ELR (cell line): ENCODE measurements at places on chromosomes 16 and 17.

DNA sequence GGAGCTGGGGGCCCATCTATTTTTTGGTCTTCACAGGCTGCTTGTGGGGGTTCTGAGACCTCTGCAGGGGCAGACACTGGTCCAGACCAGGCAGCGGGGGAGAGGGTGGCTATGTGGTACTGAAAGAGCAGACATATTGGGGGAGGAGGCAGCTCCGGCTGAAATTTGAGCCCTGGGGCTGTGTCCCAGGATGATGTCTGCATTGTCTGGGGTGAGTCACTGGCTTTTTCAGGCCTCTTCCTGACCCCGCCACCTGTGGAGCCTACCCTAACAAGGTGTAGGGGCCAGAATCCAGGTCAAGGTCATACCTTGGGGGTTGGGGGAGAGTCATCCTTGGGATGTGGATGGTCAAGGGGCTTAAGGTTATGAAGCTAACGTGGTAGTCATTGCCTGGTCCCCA lies 2.4 kb downstream of the CORO6 start:
- peak; percentile 71 for DNase-seq

- DNase-seq = peak; percentile 52
Measured at GRCh38 chr17:57834146-57834741, 15.6 kb downstream of the MRPS23 start.

DNA sequence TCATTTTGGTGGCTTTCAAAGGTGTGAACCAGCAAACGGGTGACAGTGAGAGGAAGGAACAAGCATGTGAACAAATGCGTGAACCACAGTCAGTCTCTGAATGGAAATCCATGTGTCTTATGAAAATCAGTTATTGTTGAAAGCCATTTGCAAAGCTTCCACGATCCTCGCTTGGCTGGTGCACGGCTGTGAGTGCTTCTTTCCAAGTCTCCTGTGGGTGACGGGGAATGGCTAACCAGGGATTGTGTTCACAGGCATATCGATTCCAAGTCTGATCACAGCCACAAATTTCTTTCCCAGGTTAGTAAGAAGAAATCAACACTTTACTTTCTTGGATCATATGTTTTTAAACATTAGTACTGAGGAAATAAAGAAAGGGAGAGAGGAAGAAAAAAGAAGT lies 556.9 kb upstream of the RBFOX1 start:
- no peak for DNase-seq

GRCh38 chr17:75695830-75696271 lies 25.4 kb upstream of the ITGB4 start:
- DNase-seq = no peak

- DNase-seq = no peak
Measured at GRCh38 chr16:86610779-86611524, 32.6 kb downstream of the FOXL1 start.

DNA sequence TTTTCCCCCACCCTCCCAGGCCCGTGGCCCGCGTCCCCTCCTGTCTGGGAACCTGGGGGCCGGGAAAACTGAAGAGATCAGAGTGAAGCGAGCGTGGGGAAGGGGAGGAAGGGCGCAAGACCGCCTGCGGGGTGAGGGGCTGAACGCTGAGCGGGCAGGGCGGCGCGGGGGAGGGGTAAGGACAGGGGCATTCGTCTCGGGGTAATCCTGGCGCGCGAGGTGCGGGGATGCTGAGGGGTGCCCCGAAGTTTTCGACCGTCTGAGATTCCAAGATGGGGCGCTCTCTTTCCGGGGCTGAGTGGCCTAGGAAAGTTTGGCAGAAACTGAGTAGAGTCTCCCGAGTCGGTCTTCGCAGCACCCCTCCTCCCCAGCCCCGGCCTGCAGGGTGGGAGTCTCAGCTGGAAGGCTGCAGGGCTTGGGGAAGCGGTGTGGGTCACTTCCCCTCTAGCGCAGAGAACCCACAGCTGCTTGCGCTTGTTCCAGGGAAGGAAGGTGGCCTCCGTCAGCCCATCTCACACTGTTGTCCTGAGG lies 555 bp downstream of the TTYH2 start:
- DNase-seq = no peak

DNA sequence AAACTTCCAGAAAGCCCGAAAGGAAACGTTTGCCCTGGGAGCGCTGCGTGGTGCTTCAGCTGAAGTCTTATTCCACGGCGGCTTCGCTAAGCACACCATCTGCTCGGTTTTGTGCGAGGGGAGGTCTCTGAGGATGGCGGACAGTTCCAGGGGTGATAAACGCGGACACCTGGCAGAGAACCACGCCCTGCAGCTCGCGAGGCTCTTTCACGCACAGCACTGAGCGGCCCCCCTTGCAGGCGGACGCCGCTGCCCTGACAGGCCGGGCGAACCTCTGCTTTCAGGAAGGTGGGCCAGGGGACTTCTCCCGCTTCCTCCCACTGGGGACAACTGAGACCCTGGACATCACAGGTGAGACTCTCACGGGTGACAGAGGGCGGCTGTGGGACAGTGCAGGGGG lies 3.7 kb downstream of the MVD start:
- no peak for DNase-seq

DNA sequence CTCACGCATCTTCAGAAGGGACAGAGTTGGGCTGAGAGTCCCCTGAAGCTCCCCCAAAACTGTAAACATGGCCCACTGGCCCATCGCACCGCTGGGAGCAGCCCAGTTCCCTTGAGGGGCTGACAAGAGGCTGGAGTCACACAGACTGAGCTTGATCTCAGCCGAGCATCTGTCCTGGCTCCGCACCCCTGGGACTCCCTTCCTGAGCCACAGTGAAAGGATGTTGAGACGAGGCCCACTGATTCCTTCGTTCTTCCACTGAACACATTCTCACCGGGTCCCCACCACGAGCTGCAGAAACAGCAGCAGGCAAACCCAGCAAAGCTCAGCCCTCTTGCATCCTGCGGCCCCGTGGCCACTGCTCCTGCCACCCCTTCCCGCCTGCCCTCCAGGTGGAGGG lies 145.9 kb upstream of the CIBAR2 start:
- DNase-seq = no peak

DNA sequence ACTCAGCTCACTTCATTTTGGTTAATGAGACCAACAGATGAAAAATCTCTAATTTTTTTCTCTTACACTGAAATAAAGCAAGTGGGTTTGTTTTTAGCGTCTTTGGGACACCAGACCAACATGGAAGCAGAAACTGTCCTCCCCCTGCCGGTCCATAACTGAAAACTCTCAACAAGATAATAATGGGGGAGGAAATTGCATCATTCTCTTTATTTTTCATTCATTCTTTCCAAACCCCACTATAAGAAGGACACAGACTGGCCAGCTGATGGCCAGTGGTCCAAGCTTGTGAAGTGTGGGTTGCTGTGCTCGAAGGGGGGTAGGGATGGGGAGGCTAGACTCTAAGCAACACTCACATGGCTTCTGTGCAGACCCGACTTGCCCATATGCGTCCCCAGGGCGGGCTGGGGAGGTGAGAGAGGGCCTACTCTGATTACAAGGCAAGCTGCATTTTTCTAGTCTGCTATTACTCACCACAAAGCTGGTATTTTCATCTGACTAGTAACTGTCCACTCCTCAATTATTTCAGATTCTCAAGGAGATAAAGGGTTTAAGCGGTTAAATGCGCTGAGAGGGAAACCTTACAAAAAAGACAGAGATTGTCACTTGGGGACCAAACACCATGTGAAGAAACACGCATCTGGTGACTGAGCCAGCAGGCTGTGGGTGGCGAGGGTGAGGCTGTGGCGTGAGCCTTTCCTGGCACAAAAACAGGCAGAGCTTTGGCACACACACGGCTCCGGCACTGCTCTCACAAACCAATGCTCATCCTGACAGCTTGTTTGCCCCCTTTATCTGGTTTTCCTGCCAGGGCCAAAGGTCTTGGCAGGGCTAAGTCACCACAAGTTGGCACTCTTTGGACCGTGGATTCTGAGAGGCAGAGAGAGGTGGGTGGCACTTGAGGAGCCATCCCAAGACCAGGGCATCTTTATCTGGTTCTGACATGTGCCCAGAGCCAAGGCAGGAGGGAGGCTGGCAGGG lies 38.2 kb downstream of the MARF1 start:
- no peak for DNase-seq

- peak; percentile 92 for DNase-seq
Measured at GRCh38 chr17:7841915-7842379, 7.9 kb downstream of the KDM6B start.

GRCh38 chr17:75565066-75565465 lies 22.5 kb upstream of the MYO15B start:
- DNase-seq = peak; percentile 67

- DNase-seq = no peak
Measured at GRCh38 chr17:83068641-83069570, 10.5 kb upstream of the METRNL start.

DNA sequence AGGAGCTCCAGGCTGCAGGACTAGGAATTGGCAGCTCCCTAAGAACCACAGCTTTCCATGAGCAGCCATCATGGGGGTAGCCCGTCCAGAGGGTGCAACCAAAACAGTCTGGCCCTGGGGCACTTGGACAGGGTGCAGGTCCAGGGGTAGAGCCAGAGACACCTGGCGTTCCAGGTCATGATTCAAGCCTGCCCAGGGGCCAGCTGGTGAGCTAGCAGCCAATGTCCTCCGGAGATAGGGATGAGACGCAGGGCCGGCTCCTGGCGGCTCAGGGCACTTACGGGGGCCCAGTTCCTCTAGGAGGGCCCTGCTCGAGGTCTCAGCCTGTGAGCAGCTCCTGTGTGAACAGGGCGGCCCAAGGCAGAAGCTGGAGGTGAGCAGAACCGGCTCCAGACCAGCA lies 22.1 kb downstream of the PIEZO1 start:
- no peak for DNase-seq

- peak; percentile 33 for DNase-seq
Measured at GRCh38 chr17:58136669-58137279, 11.4 kb upstream of the OR4D1 start.

GRCh38 chr16:66521951-66522771 lies 27.8 kb downstream of the TK2 start:
- peak; percentile 93 for DNase-seq

DNA sequence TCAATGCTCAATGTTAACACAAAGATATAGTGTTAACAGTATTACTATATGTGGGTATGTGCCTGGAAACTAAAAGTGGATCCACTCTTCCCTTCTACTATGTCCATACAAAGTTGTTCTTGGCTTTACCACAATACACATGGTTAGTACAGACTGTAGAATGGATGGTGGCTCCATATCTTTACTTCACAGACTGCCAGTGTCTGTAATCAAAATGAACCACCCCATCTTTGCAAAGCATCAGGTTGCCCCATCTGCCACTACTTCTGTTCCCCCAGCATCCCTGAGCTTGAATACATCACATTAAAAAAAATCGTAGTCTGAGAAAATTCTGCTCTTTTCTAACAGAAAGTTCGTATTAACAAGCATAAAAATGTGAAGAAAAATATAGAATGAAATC lies 30.0 kb downstream of the USP32 start:
- DNase-seq = no peak

- DNase-seq = peak; percentile 83
Measured at GRCh38 chr17:37483311-37484039, 6.2 kb upstream of the DUSP14 start.

- no peak for DNase-seq
Measured at GRCh38 chr16:12961626-12962025, 60.2 kb downstream of the SHISA9 start.

GRCh38 chr17:4742133-4742532 lies 2.4 kb upstream of the CXCL16 start:
- no peak for DNase-seq

DNA sequence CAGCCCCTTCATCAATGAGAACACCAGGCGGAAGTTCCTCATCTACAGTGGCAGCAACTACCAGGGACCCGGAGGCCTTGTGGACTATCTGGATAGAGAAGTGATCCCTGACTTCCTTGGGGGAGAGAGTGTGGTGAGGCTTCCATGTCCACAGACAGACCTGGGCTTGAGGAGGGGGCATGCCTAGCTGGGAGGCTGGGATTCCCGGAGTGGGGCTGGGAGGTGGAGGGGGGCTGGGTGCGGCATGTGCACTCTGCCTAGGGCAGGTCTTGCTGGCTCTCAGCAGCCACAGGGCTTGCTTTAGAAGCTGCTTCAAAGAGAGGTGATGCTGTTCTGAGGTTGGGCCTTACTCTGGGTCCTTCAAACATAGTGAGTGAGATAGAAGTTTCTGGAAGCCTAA lies 27.8 kb downstream of the NAGPA start:
- DNase-seq = no peak

- peak; percentile 73 for DNase-seq
Measured at GRCh38 chr17:61809816-61810392, 53.4 kb downstream of the BRIP1 start.

DNA sequence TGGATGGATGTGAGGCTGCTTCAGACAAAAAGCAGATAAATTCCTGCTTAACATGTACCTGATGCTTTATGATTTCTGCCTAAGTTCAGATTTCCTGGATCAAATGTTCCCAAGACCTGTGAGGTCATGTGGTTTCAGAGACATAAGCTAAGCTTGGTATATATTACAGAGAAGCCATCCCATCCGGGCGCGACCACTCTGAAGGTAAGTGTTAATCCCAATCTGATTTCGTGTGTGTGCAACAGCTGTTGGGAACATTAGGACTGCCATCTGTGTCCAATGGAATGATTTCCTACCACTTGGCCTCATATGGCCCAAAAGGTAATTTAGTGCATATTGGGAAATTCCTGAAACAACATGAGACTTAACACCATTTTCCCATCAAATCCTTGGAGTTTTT lies 199.1 kb downstream of the HS3ST3B1 start:
- DNase-seq = no peak

GRCh38 chr16:20773679-20774078 lies 9.9 kb downstream of the ACSM3 start:
- no peak for DNase-seq

DNA sequence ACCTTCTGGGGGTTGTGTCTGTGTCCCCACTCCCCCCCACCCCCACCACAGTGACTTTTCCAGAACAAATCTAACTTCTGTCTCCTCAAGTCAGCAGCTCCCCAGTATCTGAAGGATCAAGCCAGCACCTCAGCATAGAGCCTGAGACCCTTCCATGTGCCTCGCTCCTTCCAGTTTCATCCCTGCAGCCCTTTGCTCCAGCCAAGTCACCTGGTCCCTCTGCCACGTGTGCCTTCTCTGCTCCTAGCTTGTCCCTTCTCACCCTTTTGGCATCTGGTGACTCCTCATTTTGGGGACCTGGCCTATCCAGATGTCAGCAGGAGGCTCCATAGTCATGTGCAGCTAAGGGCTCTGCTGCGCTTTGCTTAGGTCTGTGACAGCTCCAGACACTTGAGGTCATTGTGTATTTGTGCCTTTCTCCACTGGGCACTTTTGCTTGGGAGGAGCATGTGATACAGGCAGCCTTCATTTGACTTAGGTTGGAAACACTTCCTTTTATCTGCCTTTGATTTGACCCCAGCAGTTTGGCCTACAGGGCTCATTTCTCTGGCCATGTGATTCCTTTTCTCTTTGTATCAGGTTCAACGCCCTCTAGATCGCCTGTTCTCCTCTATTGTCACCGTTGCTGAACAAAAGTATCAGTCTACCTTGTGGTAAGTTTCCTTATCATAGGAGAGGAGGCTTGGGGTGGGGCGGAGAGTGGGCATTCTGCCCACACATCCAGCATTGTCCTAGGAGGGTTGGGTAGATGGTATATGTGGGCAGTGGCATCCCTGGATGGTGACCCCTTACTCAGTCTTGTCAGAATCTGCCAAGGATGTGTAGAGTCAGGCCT lies 7.1 kb upstream of the NFATC3 start:
- DNase-seq = no peak

- DNase-seq = peak; percentile 76
Measured at GRCh38 chr17:37392024-37392590, 14.5 kb downstream of the ACACA start.
